ENCODE measurements at places on chromosomes 6 and 20.
A peak's percentile ranks its signal among the peaks of the same experiment; 100 is the strongest.

DNA sequence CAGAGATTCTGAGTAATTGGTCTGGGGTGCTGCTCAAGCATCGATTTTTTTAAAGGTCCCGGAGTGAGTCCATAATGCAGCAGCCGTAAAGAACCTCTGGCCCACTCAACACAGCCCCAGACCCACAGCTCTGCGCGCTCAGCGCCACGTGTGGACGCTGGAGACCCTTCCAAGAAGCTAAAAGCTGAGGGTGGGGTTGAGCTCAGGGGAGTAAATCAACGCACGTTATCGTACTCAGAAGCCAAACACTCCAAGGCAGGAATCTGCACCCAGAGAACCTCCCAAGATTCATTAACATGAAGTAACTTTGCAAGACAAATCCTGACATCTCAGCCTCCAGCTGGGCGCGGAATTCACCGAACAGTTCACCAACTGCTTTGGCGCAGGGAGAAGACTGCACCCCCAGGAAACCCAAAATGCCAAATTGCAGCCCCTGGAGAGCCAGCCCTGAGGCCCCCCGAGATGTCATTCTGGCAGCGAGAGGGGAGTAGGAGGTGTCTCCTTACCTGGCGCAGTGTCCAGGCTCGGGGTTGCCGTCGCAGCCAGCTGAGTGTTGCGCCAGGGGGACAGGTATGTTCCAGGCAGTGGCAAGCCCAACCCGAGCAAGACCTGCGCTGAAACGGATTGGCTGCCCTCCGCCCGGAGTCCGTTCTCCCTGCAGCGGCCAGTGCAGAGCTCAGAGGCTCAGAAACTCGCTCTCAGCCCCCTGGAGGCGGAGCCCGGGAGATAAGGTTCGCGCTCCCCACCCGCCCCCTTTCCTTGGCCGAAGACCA is at the start of gene COL21A1:
COL21A1 (minus strand) TSS at position 700 of the 773 bp plus-strand sequence. CDS start 64,962 bp downstream, outside the sequence.
- DNase-seq = no peak

DNA sequence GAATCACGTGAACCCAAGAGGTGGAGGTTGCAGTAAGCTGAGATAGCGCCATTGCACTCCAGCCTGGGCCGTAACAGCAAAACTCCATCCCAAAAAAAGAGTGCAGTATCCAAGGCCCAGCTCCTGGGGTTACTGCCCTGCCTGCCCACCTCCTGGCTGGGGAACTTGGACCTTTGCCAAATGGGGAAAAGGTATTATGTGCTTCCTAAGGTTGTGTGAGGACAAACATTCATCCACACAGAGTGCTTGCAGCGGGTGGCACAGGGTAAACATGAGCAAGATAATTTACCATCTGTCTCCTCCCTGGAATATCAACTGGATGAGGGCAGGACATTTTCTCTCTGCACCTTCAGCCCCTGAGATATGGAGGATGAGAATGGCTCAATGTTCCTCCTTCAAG is 94.9 kb upstream of the POPDC3 start:
- no peak for DNase-seq

DNA sequence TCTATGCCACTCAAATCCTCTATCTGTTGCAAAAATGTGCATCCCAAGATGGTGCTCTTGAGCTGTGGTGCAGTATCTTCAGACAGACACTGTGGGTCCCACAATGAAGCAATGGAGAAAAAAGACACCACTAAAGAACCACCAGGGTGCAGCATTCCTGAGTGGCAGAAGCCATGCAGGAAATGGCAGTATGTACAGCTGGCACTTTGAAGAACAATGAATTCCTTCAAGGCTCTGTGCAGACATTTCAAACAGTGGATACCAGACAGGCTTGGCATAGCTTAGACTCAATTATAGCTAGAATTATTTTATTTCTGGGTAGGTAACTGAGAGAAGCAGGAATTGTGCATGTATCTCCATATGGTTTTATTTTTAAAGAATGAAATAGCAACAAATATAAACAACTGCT is 24.0 kb upstream of the HDAC2 start:
- DNase-seq = peak; percentile 67

DNA sequence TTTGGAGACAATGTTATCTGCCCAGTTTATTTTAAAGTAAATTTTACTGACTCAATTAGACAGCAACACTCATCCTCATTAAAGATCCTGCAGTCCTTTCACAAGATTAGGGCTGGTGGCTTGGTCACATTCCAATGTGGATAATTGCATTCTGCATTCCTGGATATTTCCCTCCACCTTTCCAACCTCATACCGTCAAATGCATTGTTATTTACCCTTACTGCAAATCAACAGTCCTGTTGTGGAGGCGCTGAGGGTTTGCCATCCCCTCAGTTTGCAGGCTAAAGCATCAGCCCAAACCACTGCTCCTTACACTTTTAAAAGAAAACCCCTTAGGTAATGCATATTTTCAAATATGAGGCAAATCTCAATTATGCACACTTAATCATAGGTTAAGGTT is 5.4 kb downstream of the CITED2 start:
- no peak for DNase-seq

DNA sequence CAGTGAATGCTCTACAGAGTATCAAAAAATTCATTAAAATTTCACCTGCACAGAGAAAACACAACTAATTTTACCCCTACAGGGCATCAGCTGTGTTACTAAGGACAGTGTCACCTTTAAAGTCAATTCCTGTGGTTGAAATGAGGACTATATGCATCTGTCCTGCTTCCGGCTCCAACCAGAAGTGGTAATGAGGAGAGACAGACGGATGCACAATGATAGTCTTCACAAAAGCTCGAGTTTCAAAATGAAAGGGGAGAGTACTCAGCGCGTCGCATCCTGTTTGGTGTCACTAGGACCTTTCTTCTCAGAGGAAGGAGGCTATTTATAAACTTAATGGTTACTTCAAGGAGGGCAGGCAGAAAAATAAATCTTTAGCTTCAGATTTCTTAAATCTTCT is 86.5 kb downstream of the LYRM4 start:
- DNase-seq = peak; percentile 85

DNA sequence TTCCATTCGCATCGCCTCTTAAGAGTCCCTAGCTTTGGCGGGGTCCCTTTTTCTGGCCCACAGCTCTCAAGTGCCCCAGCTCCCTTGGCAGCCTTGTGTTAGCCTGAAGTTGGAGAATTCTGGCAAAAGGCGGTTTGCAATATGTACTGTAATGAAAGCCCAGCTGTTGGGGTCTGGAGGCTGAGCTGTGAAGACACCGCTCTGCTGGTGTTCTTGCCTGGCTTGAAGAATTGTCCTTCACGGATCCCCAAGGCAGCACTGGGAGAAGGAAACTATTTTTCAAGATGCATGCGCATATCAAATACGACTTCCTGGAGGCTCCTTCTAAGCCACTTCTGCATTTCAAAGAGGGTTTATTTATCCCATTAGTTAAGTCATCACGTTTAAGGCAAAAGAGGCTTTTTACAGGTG is 21.4 kb upstream of the CITED2 start:
- no peak for DNase-seq

- DNase-seq = no peak
Observed at GRCh38 chr6:149137594-149137993, 179.9 kb upstream of the TAB2 start.

GRCh38 chr20:11219192-11219591 is 545.4 kb upstream of the JAG1 start:
- DNase-seq = no peak

DNA sequence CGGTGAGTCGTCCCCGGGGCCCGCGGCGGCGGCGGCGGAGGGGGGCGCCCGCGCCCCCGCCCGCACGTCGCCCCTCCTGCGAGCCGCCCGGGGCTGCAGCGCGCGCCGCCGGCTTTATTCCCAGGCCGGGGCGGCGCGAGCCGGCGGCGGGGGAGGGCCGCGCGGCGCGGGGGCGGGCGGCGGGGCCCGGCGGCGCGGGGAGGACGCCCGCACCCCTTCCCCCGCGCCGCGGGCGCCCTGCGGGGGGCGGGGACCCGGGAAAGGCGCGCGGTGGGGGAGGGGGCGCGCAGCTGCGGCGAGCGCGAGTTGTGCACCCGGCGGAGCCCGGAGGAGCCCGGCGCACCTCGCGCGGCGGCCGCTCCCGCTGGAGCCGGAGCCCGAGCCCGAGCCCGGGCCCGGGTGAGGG is 646 bp downstream of the HMGA1 start:
- peak; percentile 55 for DNase-seq

- no peak for DNase-seq
Observed at GRCh38 chr6:90446164-90446563, 140.7 kb downstream of the MAP3K7 start.

DNA sequence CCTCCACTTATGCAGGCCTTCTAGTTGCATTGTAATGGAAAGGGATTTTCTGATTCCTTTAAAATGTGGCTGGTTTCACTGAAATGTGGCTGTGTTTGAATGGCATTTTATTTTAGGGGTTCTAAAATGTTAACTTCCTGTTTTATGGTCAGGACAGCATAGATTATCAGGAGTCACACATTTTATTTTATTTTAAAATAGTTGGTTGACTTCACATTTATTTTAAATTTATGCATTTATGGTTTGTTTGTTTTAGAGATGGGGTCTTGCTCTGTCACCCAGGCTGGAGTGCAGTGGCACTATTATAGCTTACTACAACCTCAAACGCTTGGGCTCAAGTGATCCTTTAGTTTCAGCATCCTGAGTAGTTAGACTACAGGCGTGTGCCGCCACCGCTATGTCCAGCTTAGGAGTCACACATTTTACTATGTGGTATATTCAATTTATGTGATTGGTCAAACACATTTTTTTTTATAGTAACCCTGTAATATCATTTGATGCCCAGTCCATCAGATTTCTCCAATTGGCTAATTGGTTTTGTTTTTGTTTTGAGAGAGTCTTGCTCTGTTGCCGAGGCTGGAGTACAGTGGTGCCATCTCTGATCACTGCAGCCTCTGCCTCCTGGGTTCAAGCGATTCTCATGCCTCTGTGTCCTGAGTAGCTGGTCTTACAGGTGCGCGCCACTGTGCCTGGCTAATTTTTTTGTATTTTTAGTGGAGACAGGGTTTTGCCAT is 2.3 kb downstream of the DTD1 start:
- no peak for DNase-seq

GRCh38 chr6:133242637-133243585 is 1.8 kb downstream of the EYA4 start:
- no peak for DNase-seq

DNA sequence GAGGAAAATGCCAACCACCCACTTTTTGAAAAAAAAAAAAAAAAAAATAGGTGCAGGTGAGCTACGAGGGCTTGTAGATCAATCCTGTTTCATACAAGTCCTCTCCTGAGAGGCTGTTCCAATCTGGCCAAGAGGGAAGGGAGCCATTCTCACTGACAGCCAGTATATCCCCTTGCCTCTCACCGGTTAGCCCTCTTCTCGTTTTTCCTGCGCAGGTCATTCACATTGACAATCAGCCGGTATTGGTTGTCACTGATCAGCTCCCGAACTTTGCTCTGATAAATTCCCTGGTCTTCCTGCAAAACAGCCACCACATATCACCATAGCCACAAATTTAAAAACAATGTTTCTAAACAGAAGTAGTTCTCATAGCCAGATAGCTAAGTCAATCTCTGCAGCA is 1.4 kb downstream of the MCM3 start:
- no peak for DNase-seq

- DNase-seq = no peak
Observed at GRCh38 chr6:144896289-144896688, 611.2 kb downstream of the UTRN start.

DNA sequence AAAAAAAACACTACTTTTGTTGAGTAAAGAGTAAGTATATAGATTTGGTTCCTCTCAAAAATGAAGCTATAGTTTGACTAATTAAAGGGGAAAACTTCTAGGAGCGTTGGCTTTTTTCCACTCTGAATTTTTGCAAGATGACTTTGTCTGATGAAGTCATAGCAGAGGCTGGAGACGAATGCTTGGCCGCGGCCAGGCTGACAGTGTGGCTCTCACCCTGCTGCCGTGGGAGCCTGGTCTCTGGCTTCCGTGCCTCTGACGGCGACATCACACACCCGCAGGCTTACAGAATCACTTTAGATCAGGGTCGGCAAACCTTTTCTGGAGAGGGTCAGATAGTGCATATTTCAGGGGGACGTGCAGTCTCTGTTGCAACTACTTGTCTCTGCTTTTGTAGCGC is 145.0 kb downstream of the PHACTR3 start:
- no peak for DNase-seq

- DNase-seq = peak; percentile 34
Observed at GRCh38 chr6:89357390-89357789, 4.9 kb upstream of the UBE2J1 start.

- DNase-seq = no peak
Observed at GRCh38 chr20:57693670-57694329, 16.0 kb downstream of the PMEPA1 start.

GRCh38 chr20:44962483-44962882 is 2.3 kb upstream of the TOMM34 start:
- no peak for DNase-seq

GRCh38 chr6:79544299-79544927 is 7.2 kb upstream of the LCA5 start:
- no peak for DNase-seq

- DNase-seq = no peak
Observed at GRCh38 chr6:163369141-163369540, 45.4 kb upstream of the QKI start.

DNA sequence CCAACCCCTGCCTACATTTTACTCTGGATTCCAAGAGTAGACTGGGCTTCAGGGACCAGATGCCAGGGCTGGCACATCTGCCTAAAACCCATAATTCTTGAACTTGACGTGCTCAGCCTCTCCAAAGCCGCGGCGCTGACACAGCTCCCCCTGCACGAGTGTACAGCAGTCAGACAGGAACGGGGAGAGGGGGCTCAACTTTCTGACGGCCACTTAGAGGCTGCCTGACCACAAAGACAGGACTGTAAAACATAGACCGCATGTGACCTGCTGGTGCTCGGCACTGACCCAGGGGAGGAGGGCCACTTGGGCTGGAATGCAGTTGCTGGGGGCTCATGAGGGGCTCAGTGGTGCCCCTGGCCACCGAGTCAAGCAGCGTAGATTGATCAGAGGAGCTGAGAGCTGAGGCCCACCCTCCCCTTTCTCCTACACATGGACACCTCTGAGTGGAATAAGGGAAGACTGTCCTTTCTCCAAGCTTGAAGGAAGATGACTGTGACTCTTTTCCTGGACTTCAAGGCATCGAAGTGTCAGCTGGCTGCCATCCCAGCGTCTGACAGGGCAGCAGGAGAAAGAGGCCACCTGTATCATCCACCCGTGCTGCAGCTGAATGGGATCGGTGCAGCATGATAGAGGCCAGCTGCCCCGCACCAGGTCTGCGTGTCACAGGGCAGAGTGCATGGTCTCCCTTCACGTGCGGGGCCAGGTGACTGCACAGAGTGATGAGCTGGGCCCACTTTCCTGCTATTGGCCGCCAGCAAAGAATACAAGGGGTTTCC is 171.3 kb upstream of the AGPAT4 start:
- no peak for DNase-seq

- no peak for DNase-seq
Observed at GRCh38 chr20:63544958-63545516, 2.5 kb downstream of the SRMS start.

DNA sequence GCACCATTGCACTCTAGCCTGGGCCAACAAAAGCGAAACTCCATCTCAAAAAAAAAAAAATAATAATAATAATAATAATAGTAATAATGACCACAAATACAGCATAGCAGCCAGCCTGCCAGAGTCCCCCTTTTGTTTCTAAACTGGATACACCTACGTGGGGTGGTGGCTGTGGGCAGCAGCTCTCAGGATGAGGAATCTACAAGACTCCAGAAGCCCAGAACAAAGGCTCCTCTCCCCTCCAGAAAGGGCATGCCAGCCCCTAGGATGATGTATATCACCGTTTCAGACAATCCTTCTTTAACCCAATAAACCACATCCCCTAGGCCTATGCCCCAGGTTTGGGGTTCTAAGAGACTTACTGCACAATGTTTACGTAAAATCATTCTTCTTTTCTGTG is 155.9 kb downstream of the QRSL1 start:
- no peak for DNase-seq

Measured in activated naive CD4-positive, alpha-beta T cell treated with anti-CD3 and anti-CD28 coated beads, Interleukin-2, amount 10 ng/mL, durations not matched to agents 7 days and 5 days (primary cell).